ENCODE measurements at places on chromosomes 16 and 17. TPM values are rescaled to one million over a fixed set of nuclear protein-coding genes. Genes with fewer than 3 reads are reported as not detected.

DNA sequence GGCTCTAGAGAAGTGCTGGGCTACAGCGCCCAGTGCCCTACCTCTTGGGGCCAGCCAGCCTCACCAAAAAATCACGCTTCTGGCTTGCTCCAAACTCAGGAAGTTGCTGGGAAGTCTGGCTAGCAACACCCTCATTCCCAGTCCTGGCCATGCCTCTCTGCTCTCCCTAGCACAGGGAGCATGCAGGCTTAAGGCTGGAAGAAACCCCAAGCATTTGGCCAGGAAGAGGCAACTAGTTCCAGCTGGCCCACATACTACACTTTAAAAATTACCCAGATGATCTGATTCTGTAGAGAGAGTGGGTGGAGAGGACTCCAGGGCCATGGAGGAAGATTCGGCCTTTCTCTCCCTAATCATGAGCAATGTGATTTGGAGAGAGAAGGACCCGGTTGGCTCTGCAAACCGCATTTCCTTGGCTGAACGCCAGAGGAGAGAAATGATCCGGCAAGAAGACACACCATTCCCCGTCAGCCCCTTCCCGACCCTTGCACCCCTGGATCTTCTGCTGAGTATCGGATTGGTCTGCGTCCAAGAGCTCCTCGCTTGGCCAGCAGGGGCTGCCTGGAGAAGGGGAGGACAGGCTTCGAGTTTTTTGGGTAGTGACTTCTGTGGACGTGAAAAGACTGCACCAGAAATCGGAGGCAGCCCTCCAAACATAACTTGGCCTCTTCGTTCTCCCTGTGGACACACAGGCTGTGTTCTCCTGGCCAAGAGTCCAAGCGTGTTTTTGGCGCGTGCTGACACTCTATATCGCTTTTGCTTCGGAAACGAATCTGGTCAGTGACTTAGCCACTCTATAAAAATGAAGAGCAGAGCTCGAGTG is 406.3 kb downstream of the WWOX start:
- H3K4me1 ChIP-seq: peaks cover 25% of the 10 kb centered on the region
- H3K36me3 ChIP-seq: no peaks in the 10 kb centered on the region
- no peak for DNase-seq
- H3K27ac ChIP-seq: peak overlapping the region; percentile 79

- peaks cover 20% of the 10 kb centered on the region for H3K4me1 ChIP-seq
- DNase-seq: no peak
- no peak overlapping the region for H3K4me3 ChIP-seq
- no peaks in the 10 kb centered on the region for H3K27me3 ChIP-seq
- H3K27ac ChIP-seq: no peak overlapping the region
- no peaks in the 10 kb centered on the region for H3K36me3 ChIP-seq
These were observed 59.2 kb upstream of the TOB1 start for GRCh38 chr17:50925296-50925891.

- no peaks in the 10 kb centered on the region for H3K27me3 ChIP-seq
- DNase-seq: no peak
- no peak overlapping the region for H3K4me3 ChIP-seq
- no peaks in the 10 kb centered on the region for H3K36me3 ChIP-seq
- H3K27ac ChIP-seq: no peak overlapping the region
These were observed 300.7 kb upstream of the TNRC6C start for GRCh38 chr17:77657839-77658238.

DNA sequence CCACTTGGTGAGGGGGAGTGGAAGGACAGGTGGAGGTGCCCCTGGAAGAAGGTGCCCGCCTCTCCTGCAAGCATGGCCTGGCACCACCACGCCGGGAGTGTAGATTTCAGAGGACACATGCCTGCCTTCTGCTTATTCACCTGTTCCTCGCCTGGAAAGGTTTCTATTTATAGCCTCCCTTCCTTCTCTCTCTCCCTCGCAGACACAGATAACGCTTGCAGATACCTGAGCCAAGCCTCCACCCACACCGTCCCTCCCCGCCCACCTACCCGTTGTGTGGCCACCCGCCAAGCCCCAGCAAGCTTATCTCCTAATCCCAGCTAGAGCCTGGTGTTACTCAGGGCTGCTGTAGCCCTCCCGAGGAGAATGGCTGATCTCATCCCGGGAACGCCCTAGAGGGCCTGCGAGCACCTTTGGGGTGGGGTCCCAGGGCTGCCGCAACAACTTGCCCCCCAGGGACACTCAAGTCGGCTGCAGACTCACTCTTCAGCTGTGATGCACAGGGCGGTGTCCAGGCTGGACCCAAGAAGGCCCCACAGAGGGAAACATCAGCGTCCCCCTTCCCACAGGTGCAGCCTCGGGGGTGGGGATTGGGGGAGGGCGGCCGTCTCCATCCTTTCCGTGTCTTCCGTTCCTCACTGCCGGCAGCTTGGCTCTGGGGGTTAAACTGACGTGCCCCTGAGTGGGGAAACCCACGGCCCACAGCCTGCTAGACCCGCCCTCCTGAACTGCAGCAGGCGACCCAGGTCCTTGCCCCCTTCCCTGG is 1.9 kb upstream of the SNAI3 start:
- H3K27ac ChIP-seq: no peak overlapping the region
- H3K36me3 ChIP-seq: no peaks in the 10 kb centered on the region
- no peak overlapping the region for H3K4me3 ChIP-seq
- peak; percentile 47 for DNase-seq
- peaks cover 16% of the 10 kb centered on the region for H3K4me1 ChIP-seq
- H3K27me3 ChIP-seq: peaks cover 58% of the 10 kb centered on the region

GRCh38 chr16:69508033-69508755 is 57.6 kb upstream of the NFAT5 start:
- no peak for DNase-seq
- H3K27me3 ChIP-seq: no peaks in the 10 kb centered on the region
- H3K4me3 ChIP-seq: no peak overlapping the region
- H3K36me3 ChIP-seq: no peaks in the 10 kb centered on the region

DNA sequence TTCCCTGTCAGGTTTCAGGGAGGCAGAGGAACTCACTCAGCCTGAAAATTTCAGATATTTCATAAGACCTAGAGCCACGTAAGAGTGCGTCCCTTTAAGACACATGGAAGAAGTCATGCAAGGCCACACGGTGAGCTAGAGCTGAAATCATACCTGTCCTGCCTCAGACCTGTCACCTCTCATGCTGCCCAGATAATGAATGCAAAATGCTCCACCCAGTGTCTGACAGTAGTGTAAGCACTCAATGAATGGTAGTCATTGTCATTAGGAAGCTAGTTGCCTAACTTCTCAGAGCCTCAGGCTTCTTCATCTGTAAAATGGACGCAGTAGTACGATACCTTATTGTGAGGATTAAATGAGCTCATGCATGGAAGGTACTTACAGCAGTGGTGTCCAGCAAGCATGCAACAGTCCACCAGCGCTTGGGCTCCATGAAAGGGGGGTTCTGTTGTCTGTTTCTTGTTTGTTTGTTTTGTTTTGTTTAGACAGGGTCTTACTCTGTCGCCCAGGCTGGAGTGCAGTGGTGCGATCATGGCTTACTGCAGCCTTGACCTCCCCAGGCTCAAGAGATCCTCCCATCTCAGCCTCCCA is 60.7 kb downstream of the WSB1 start:
- H3K4me1 ChIP-seq: peaks cover 5% of the 10 kb centered on the region
- no peak overlapping the region for H3K4me3 ChIP-seq
- H3K27me3 ChIP-seq: no peaks in the 10 kb centered on the region
- H3K36me3 ChIP-seq: no peaks in the 10 kb centered on the region
- no peak for DNase-seq

KRT20 gene
- not detected for total RNA-seq

DNA sequence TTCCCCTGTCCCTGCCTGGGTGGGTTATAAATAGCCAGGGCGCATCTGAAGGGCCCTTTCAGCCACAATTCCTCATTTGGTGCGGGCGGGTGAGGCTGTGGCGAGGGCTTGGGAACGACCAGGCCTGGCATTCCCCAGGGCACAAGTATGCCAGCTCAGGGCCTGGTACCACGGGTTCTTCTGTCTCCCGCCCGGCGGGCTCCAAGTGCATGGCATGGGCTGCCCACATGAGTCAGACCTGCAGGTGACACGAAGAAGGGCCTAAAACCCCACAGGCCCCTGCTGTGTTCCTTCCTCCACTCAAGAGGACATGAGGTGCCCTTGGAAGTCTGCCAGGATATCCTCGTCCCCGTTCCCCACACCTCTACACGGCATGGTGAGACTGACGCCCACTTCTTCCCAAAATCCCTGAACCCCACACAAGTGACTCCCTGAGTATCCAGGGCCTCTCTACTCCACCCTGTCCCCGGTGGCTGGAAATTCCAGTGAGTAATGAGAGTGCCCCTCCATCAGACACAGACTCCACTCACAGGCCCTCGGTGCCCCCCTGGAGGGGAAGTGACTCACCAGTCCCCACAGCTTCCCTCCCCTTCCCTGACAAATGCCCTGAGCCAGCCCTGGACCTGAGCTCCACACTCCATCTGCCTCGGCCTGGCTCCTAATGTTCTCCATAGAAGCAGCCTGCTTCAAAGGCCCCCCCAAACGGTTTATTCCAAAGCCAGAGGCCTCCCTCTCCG is 68.8 kb downstream of the ABR start:
- no peak overlapping the region for H3K27ac ChIP-seq
- no peaks in the 10 kb centered on the region for H3K36me3 ChIP-seq
- H3K27me3 ChIP-seq: peaks cover 14% of the 10 kb centered on the region
- no peak for DNase-seq
- H3K4me1 ChIP-seq: peaks cover 21% of the 10 kb centered on the region

DNA sequence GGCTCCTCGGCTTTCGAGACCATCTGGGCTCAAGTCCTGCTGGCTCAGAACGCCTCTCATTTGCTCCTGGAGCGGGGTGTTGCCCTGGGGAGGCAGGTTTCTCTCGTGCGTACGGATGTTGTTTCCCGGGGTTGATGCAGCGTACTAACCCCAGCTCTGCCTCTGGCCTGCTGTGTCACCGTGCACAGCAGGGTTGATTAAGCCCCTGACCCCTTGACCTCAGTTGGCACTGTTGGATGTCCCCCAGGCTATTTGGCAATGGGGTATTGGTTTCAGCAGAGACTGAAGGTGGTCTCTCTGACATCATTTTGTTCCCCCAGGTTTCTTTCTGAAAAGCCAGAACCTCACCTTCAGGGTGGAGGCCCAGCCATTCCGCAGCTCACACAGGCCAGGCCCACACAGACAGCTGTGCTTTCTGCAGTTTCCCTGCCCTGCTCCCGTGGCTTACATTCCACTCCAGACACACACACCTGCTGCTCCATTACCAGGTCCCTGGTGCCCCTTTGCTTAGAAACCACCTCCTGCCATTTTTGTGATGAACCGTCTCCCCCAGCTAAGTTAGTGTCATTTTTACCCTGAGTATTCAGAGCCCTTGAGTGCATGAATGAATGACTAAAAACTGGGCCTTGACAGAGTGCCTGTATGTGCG is 233.5 kb downstream of the CCDC182 start:
- no peak overlapping the region for H3K4me3 ChIP-seq
- no peaks in the 10 kb centered on the region for H3K27me3 ChIP-seq
- peaks cover 52% of the 10 kb centered on the region for H3K4me1 ChIP-seq
- peak overlapping the region; percentile 57 for H3K27ac ChIP-seq
- H3K36me3 ChIP-seq: no peaks in the 10 kb centered on the region

CCDC40 gene
- 11.8 TPM for total RNA-seq

GNAO1 gene
- 1.9 TPM for total RNA-seq

DNA sequence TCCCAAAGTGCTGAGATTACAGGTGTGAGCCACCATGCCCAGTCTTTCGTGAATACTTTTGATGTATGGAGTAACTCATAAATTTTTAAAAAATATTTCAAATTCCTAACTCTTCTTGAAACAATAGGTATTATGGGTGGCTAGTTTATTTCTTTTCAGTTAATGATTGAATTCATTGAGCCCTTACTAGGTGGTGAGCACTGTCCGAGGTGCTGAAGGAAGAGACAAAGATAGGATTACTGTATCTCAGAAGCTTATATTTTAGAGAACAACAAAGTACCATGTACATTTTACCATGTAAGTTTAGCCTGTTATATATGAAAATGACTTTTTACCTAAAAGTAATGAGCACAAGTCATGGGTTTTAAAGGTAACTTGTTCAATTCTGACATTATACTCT is 418.3 kb downstream of the NPIPA7 start:
- no peaks in the 10 kb centered on the region for H3K4me1 ChIP-seq
- no peak overlapping the region for H3K27ac ChIP-seq

- no peaks in the 10 kb centered on the region for H3K27me3 ChIP-seq
- H3K4me1 ChIP-seq: no peaks in the 10 kb centered on the region
- no peak within 1 kb of the TSS for H3K4me3 ChIP-seq
- no peak within 1 kb of the TSS for H3K27ac ChIP-seq
- no peak for DNase-seq
These were observed at the start of gene KRTAP2-3 for GRCh38 chr17:41060052-41060604. KRTAP2-3 (minus strand) TSS chr17:41060114; CDS start chr17:41060050, 64 bp downstream.

DNA sequence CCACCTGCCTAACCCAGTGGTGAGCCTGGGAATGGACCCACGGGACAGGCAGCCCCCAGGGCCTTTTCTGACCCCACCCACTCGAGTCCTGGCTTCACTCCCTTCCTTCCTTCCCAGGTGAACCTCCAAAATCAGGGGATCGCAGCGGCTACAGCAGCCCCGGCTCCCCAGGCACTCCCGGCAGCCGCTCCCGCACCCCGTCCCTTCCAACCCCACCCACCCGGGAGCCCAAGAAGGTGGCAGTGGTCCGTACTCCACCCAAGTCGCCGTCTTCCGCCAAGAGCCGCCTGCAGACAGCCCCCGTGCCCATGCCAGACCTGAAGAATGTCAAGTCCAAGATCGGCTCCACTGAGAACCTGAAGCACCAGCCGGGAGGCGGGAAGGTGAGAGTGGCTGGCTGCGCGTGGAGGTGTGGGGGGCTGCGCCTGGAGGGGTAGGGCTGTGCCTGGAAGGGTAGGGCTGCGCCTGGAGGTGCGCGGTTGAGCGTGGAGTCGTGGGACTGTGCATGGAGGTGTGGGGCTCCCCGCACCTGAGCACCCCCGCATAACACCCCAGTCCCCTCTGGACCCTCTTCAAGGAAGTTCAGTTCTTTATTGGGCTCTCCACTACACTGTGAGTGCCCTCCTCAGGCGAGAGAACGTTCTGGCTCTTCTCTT is 2.6 kb upstream of the STH start:
- H3K27me3 ChIP-seq: no peaks in the 10 kb centered on the region
- H3K36me3 ChIP-seq: no peaks in the 10 kb centered on the region
- H3K4me3 ChIP-seq: no peak overlapping the region
- H3K27ac ChIP-seq: no peak overlapping the region

TP53TG3B gene
- total RNA-seq: not detected

DNA sequence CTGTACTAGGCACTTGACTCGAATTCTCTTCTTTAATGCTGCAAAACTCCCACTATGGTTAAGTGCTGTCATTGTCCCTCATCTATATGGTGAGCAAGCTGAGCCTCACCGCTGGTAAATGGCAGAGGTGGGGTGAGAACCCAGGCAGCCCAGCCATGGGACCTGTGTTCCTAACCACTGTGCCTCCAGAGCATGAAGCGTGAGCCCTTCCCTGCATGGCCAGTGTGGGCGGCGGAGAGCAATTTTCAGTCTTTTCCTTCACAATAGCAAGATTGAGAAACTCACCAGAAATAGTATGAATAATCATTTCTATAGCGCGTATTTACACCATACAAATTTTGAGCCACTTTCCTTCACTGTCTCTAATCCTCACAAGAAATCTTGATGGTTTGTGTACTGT is 9.2 kb downstream of the BFAR start:
- H3K4me1 ChIP-seq: no peaks in the 10 kb centered on the region
- no peaks in the 10 kb centered on the region for H3K36me3 ChIP-seq
- DNase-seq: no peak
- H3K27ac ChIP-seq: no peak overlapping the region
- no peaks in the 10 kb centered on the region for H3K27me3 ChIP-seq

MEOX1 gene
- 0.59 TPM for total RNA-seq

COG8 gene
- total RNA-seq: 72.4 TPM

Data from neural progenitor cell (in vitro differentiated cells).